Right lobe of liver (tissue), 6 donors: ENCODE measurements at places on chromosomes 13 and 19. TPM values are rescaled to one million over a fixed set of nuclear protein-coding genes. Genes with fewer than 3 reads are reported as not detected.

Gene NUP58
- total RNA-seq, result 15.8 TPM

Gene CYP2A6
- total RNA-seq, result 92.6 TPM

Gene STOML3
- not detected for total RNA-seq

Gene HIPK4
- not detected for total RNA-seq

Gene C2CD4C
- total RNA-seq, result 2.0 TPM

DNA sequence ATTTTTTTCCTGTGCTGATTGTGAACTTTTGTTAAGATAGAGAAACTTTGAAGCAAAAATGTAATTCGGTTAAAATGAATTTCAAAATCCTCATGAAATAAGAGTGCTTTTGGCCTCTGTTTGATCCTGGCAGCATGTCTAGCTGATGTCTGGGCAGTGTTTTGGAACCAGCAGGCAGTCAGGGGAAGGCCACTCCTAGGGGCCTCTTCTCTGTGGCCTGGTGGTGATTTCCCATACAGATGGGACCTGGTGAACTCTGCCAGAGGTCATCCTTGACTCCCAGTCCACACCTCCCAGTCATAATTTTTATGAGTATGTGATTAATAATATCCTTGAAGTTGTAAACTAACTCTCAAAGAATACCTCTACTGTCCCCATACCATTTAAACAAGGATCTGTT, 226.6 kb downstream of the PCCA start:
- H3K4me1 ChIP-seq, result no peaks in the 10 kb centered on the region
- no peaks in the 10 kb centered on the region for H3K36me3 ChIP-seq
- no peaks in the 10 kb centered on the region for H3K27me3 ChIP-seq
- no peak overlapping the region for H3K4me3 ChIP-seq
- H3K27ac ChIP-seq, result no peak overlapping the region

- H3K27me3 ChIP-seq, result no peaks in the 10 kb centered on the region
- no peaks in the 10 kb centered on the region for H3K4me1 ChIP-seq
- H3K4me3 ChIP-seq, result no peak overlapping the region
- no peak for DNase-seq
Observed at GRCh38 chr13:73938372-73939070, 195.7 kb downstream of the KLF12 start.

DNA sequence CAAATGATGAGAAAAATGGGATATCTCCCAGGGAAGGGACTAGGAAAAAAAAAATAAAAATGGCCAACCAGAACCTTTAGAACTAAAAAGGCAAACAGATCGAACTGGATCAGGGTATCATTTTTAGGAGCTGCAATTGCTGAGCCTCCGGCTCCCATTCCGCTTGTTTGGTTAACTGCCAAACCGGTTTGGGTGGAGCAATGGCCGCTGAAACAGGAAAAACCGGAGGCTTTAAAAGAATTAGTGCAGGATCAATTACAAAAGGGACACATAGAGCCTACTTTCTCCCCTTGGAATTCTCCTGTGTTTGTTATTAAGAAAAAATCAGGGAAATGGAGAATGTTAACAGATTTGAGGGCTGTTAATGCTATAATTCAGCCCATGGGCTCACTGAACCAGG, 12.7 kb upstream of the ZNF443 start:
- no peaks in the 10 kb centered on the region for H3K36me3 ChIP-seq
- H3K4me3 ChIP-seq, result no peak overlapping the region
- H3K27ac ChIP-seq, result no peak overlapping the region
- H3K4me1 ChIP-seq, result no peaks in the 10 kb centered on the region
- H3K27me3 ChIP-seq, result no peaks in the 10 kb centered on the region
- no peak for DNase-seq

DNA sequence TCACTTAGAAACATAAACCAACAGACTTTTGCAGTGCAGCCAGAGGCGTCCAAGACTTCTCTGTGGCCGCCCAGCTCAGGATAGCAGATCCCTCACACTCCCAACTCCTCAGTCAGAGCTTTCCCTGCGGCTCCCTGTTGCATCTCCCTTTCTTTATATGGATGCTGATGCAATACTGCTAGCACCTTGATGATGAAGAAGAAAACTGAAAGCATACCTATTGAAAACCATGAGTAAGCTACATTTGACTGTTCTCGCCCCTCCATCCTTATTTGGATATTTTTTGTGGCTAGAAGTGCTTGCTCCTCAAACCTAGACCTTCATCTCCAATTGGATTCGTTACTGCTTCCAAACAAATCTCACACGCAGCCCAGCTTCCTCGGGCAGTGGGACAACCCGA, 57.3 kb upstream of the UBL3 start:
- peaks cover 5% of the 10 kb centered on the region for H3K4me1 ChIP-seq
- H3K36me3 ChIP-seq, result no peaks in the 10 kb centered on the region
- no peak for DNase-seq
- no peaks in the 10 kb centered on the region for H3K27me3 ChIP-seq
- no peak overlapping the region for H3K4me3 ChIP-seq

GRCh38 chr19:5137114-5137513, 168.2 kb downstream of the KDM4B start:
- H3K4me1 ChIP-seq, result no peaks in the 10 kb centered on the region
- no peak for DNase-seq
- H3K4me3 ChIP-seq, result no peak overlapping the region
- H3K36me3 ChIP-seq, result peaks cover 3% of the 10 kb centered on the region

DNA sequence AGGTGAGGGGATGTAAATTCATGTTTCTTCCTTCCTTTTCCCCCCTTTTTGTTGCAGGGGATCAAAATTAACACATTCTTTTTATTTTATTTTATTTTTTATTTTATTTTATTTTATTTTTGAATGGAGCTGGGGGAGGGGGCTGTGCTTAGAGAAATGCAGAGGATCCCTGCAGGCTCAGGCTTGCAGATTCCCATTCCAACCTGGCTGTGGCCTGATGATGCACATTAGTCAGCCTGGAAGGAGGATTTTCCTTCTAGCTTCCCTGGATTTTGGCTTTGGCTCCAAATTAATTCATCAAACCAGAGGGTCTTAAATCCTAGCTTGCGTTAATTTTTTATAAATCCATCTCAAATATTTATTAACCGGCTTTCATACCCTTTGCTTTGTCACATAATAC, 67.0 kb downstream of the FREM2 start:
- no peaks in the 10 kb centered on the region for H3K4me1 ChIP-seq
- H3K27ac ChIP-seq, result no peak overlapping the region
- no peaks in the 10 kb centered on the region for H3K36me3 ChIP-seq
- H3K27me3 ChIP-seq, result no peaks in the 10 kb centered on the region
- no peak for DNase-seq

DNA sequence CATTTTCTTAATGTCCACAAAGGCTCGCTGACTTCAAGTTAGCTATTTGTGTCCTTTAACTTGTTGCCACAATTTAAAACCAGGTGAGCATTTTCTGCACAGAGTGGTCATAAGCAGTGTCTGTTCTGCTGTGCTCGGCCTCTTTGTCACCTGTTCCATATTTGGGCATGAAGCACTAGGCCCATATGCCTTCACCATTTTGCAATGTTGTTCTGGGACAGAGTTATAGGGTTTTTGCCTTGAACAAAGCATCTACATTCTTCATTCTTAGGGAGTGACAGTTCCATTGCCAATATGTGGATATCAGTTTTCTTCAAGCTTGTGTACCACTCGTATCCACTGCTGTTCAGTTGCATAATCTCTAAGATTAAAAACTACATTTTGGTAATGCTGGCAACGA, 56.1 kb downstream of the LRCH1 start:
- no peak for DNase-seq
- H3K36me3 ChIP-seq, result no peaks in the 10 kb centered on the region
- H3K27ac ChIP-seq, result no peak overlapping the region
- H3K4me1 ChIP-seq, result peaks cover 45% of the 10 kb centered on the region
- H3K4me3 ChIP-seq, result no peak overlapping the region

- no peaks in the 10 kb centered on the region for H3K27me3 ChIP-seq
- no peak overlapping the region for H3K4me3 ChIP-seq
- no peaks in the 10 kb centered on the region for H3K36me3 ChIP-seq
- no peaks in the 10 kb centered on the region for H3K4me1 ChIP-seq
- H3K27ac ChIP-seq, result no peak overlapping the region
- no peak for DNase-seq
Observed at GRCh38 chr13:21033856-21034602, 27.4 kb downstream of the LATS2 start.

GRCh38 chr13:99297331-99297730, 9.9 kb downstream of the GPR183 start:
- no peaks in the 10 kb centered on the region for H3K27me3 ChIP-seq
- no peak overlapping the region for H3K4me3 ChIP-seq
- H3K36me3 ChIP-seq, result no peaks in the 10 kb centered on the region
- H3K4me1 ChIP-seq, result no peaks in the 10 kb centered on the region
- no peak overlapping the region for H3K27ac ChIP-seq
- DNase-seq, result no peak
